ENCODE measurements at places on chromosomes 5 and 9. TPM values are rescaled to one million over a fixed set of nuclear protein-coding genes. Genes with fewer than 3 reads are reported as not detected.
A peak's percentile ranks its signal among the peaks of the same experiment; 100 is the strongest.

The PCDHB10 gene
- 3.3 TPM for total RNA-seq

- no peak for DNase-seq
Measured at GRCh38 chr5:133775584-133776304, 163.4 kb upstream of the FSTL4 start.

The IFNA21 gene
- not detected for total RNA-seq

The IGIP gene
- 26.4 TPM for total RNA-seq

The PCDHA12 gene
- total RNA-seq: 3.3 TPM

The SNCAIP gene
- total RNA-seq: 2.8 TPM

DNA sequence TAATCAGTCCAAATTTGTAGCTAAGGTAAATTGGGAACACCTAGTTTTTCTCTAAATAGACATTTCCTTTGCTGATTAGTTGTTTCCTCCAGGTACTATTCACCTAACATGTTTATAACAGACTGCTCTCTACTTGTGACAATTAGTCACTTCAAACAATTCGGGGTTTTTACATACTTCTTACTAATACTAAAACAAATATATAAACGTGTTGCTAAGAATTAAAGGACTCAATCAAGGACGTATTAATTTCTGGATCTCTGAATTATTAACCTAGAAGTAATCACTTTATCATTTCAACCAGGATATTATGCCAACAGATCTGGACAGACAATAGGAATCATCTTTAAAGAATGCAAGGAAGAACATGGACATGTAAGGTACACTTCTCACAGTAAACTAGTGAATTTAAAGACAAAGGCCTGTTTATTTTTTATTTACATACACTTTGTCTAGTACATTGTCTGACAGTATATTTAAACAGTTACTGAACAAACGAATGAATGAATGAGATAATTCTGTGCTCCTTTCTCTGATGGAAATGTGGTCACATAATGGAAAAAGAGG, 22.3 kb downstream of the PJA2 start:
- no peak for DNase-seq

The SERF1B gene
- total RNA-seq: 41.6 TPM

- no peak for DNase-seq
Measured at GRCh38 chr5:169909945-169910344, 70.3 kb downstream of the INSYN2B start.

DNA sequence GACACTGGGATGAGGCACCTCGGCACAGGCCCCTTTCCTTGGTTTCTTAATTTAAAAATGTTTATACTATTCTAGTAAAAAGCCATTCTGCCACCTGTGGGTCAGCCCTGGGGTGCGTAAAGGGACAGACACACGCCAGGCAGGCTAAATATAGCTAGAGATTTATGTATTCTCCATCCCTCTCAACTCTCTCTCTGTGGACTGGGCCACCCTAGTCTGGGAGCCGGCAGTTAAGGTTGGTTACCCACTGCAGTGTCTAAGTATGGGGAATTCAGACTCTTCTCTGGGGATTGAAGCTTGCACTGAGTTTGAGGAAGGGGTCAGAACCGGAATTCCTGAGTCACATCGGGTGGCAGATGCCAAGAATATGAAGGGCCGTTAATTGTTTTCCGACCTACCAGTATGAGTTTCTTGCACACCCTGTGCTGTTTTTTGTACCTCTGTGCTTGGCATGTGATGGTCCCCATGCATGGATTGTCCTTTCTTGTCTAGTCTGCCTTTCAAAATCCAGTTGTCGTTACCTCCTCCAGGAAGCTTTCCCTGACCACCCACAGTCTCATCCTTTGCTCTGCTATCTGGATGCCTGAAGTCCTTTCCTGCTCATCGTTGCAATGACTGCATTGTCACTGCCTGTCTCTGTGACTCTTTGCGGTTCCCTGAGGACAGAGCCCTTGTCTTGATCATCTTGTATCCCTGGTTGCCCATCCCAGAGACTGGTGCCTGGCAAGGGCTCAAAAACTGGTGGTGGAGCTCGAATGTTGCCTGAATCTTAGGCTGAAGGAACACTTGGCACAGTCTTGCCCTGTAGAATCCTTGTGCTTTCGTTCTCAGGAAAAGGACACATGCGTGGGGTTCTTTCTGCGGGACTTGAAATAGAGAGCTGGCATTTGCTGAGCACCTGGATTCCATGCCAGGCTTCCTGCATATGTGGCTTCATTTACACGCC, 2.1 kb downstream of the NEURL1B start:
- DNase-seq: no peak

The PCDHB4 gene
- total RNA-seq: 4.5 TPM

The SURF2 gene
- total RNA-seq: 22.4 TPM

The ZSWIM6 gene
- total RNA-seq: 13.7 TPM

DNA sequence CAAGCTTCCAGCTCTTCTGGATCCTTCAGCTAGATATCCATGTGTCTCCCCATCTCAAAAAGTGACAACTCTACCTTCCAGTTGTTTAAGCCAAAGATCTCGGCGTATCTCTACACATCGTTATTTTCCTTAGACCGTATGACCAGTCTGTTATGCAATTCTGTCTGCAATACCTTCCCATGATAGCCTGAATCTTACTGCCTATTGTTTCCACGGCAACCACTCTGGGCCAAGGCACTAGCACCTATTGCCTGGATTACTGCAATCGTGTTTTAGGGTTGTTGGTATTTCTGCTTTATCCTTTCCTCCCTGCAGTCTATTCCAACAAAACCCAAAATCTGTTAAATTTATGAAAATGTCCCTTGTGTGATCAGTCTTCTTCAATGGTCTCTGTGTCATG, 448.4 kb downstream of the MTRR start:
- no peak for DNase-seq

The CER1 gene
- not detected for total RNA-seq

DNA sequence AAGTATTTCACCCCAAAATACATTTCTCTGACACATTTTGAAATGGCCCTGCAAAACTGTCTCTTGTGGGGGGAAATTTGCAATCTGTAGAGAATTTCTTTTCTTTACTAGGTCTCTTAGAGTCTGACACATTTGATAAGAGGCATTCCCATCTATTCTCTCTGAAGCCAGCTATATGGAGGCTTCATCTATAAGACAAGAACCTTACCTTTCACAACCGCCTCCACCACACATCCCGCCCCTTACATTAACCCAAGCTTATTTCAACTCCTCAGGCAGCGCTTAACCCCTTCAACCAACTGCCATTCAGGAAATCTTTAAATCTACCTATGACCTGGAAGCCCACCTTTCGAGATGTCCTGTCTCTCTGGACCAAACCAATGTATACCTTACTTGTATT, 829.5 kb downstream of the TLE4 start:
- no peak for DNase-seq

The IFNA16 gene
- not detected for total RNA-seq

The GPX3 gene
- 2,213 TPM for total RNA-seq

DNA sequence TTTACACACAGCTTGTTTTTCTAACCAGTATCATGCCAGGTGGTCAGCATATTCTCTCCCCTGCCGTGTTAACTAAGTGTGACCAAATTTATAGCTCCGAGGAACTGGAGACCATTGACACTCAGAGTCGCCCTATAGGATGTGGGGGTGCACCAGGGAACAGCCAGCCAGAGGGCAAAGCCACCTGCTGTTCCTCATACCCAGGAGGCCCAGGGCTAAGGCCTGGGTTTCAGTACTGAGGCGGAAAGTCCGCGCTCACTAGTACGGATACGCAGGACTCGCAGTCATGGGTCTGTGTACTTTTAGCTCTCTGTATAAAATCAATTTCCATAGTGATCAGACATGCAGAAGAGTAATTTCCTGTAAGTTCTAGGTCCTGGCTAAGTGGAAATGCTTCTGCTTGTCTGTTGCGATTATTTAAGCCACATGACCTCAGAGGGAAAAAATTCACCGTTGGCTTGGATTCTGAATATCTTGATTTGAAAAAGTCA, 247.0 kb downstream of the AOPEP start:
- no peak for DNase-seq

DNA sequence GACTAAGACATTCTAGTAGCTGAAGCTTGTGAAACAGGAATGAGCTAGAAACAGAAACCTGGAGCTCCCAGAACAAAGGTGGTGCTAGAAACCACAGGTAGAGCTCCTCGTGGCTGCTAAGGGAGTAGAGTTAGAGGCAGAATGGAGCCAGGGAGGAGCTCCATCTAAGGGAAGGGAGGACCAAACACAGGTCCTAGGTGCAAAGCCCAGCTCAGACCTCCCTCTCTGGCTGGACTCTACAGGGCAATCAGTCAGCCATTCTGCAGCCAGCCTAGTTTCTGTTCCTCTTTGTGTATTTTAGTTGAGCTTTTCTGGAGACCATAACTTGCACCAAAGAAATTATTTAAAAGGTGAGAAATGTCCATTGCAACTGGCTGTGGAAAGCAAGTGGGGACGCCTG, 70.4 kb downstream of the CRB2 start:
- no peak for DNase-seq

The CCDC180 gene
- total RNA-seq: 15.0 TPM

DNA sequence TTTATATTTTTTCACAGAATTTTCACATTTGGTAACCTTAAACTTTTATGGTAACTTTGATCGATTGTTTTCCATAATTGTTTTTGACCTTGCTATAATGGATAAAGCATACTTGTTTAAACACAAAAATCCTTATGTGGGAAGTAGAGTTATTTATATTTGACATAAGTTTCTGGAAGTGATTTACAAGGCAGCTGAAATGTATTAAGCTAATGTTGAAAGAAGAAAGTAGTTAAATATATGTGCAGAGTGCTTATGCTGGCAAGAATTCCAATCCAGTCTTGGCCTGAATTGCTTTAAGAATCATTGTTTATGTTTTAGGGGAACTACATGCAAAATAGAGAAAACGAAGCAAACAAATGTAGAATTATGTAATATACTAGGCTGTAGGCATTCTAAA, 763.6 kb downstream of the TAF11L14 start:
- no peak for DNase-seq

DNA sequence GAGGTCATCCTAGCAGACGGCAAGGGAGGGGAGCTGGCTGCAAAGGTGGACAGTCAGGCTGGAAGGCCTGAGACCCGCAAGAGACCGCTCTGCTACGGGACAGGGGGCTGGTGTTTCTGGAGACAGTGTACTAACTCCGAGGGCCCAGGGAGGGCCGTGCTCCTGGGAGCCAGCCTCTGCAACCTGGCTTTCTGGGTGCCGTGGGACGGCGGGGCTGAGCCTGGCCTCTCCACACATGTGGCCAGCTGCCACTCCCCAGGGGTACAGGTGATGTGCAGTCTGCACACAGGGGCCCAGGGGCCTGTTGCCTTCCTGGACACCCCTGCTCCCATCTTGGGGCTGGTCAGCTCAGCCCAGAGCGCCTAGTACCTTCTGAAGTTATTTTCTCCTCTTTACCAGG, 92.2 kb downstream of the MRPL36 start:
- DNase-seq: no peak

GRCh38 chr5:109936996-109937395, 247.3 kb downstream of the MAN2A1 start:
- DNase-seq: no peak

DNA sequence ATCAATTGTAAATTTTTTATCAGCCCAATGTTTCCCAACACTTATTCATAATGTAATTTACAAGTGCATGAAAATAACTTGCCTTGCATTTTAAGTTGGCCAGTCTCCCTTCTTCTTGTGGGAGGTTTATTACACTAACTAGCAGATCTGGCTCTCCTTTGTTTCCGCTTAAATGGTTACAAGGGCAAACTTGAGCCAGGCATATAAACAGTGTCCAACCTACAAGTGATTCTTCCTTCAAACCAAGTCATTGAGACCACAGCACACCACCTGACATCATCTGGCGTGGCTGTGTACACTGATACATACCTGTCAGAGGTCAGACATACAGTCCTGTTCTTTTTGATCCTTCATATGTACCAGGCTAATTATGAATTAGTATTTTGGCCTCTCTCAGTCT, 80.1 kb downstream of the ALDH1A1 start:
- DNase-seq: no peak

The NDUFAF2 gene
- 29.4 TPM for total RNA-seq

DNA sequence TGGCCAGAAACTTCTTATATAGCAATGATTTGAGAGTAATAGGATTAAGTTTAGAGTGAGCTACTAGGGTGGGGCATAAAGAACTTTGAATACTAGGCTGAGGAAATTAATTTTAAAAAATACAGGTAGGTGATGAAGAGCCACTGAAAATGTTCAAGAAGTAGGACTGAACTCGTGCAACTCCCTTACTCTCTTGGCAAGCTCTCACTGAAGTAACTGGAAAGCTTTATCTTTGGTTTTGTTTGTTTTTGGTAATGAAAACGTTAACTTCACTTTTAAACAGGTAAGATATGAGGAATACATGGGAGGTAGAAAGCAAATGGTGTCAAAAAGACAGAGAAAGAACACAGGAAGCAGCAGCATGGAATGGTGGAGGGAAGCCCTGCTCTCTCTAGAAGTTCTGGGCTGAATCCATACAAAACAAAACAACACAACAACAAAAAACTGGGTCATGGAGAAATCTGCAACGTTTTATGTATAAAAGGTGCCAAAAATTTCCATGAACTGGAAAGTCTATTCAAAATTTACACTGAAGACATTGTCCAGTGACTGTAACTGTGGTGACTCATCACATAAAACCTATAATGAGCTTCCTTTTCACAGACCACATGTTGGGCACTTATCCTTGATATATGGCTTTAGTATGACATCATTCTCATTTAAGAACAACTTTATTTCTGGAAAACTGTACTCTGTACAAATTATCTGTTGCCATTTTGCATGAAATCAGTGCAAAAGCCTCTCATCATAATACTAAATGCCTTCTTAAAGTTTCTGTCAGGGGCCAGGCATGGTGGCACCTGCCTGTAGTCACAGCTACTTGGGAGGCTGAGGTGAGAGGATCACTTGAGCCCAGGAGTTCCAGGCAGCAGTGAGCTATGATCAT, 91.2 kb upstream of the CHD1 start:
- DNase-seq: no peak

GRCh38 chr9:81535542-81536241, 153.7 kb downstream of the TLE1 start:
- DNase-seq: no peak

GRCh38 chr5:79873187-79873586, 117.9 kb downstream of the MTX3 start:
- DNase-seq: peak; percentile 91

The MRPL50 gene
- 9.2 TPM for total RNA-seq

DNA sequence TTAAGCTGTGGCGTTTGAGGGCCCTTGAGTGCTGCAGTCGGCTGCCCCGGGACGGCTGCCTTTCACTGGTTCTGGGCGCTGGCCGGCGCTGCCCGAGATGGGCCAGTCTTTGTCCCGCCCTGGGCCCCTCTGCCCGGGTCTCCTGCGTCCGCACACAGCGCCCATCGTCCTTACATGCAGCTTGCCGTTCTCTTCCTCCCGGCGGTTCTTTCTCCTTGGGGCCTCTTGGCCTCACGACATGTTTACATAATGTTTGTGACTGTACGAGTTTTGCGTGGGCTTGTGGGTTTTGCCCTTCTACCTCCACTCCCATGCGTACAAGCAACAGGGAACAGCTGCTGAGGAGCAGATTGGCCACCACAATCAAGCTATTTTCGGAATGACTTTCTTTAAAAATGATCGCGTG, 618 bp downstream of the TNPO1 start:
- DNase-seq: peak; percentile 94

DNA sequence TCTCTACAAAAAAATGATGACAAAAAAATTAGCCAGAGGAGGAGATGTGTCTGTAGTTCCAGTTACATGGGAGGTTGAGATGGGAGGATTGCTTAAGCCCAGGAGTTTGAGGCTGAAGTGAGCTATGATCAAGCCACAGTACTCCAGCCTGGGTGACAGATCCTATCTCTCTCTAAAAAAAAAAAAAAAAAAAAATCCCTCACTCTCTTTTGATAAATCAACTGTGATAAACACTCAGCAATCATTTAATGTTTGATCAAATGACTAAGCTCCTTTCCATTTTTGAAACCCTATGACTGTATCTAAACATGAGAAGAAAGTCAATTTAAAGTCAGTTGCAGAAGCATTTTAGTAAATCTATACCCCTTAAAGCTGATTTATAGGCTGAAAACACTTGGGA, 112.1 kb upstream of the IL6ST start:
- no peak for DNase-seq

The TERT gene
- not detected for total RNA-seq
